ENCODE measurements at places on chromosomes 5 and 9. TPM values are rescaled to one million over a fixed set of nuclear protein-coding genes. Genes with fewer than 3 reads are reported as not detected.

- DNase-seq, result peak; percentile 72
These were observed 10.4 kb downstream of the AMACR start for GRCh38 chr5:33997331-33997983.

DNA sequence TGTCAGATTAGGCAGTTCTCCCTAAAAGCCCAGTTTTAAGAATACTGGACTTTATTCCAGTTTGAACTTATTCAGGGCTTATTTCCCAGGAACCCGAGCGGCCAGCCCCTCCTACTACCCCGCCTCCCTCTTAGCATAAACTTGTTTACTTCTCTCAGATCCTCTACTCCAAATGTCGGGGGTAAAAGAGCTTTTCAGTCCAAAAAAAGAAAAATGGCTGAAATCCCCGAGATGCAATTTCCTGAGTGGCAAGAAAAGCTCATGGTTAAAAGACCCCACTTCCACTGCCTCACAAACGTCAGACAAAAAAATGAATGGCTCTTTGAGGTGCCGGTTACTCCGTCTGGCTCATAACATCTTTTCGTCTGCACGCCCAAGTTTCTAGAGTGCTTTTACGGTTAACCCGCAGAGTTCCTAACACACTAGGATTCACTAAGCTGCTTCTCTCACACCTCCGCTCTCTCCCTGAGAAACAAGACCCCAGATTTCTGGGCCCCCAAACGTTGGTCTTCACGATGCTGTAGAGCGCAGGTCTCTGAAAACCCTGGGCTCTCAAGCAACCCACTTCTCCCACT is 402 bp downstream of the BRD8 start:
- no peak for DNase-seq

GRCh38 chr5:59685191-59685530 is 208.4 kb downstream of the PDE4D start:
- peak; percentile 52 for DNase-seq

ARHGEF28 gene
- 8.1 TPM for total RNA-seq

CDH9 gene
- not detected for total RNA-seq

DNA sequence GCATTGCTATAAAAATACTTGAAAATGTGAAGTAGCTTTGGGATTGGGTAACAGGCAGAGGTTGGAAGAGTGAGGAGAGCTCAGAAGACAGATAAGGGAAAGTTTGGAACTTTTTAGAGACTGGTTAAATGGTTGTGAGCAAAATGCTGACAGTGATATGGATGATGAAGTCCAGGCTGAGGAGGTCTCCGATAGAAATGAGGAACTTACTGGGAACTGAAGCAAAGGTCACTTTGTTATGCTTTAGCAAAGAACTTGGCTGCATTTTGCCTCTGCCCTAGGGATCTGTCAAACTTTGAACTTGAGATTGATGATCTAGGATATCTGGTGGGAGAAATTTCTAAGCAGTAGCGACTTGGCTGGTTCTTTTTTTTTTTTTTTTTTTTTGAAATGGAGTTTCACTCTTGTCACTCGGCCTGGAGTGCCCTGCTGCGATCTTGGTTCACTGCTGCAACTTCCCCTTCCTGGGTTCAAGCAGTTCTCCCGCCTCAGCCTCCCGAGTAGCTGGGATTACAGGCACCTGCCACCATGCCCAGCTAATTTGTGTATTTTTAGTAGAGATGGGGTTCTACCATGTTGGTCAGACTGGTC is 998.9 kb downstream of the TLE1 start:
- no peak for DNase-seq

SPATA31A6 gene
- not detected for total RNA-seq

LRRC70 gene
- 0.64 TPM for total RNA-seq

DNA sequence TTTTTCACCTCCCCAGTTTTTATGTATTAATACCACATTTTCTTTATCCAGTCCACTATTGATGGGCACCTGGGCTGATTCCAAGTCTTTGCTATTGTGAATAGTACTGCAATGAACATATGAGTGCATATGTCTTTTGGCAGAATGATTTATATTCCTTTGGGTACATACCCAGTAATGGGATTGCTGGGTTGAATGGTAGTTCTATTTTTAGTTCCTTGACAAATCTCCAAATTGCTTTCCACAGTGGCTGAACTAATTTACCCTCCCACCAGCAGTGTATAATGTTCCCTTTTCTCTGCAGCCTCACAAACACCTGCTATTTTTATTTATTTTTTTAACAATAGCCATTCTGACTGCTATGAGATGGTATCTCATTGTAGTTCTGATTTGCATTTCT is 340.2 kb downstream of the ADAMTS6 start:
- DNase-seq, result peak; percentile 41

- DNase-seq, result no peak
These were observed 166.6 kb downstream of the SMARCA2 start for GRCh38 chr9:2181792-2182191.

AK8 gene
- total RNA-seq, result 0.84 TPM

CCL27 gene
- total RNA-seq, result not detected

DND1 gene
- total RNA-seq, result 1.4 TPM

CRHBP gene
- total RNA-seq, result 4.7 TPM

DNA sequence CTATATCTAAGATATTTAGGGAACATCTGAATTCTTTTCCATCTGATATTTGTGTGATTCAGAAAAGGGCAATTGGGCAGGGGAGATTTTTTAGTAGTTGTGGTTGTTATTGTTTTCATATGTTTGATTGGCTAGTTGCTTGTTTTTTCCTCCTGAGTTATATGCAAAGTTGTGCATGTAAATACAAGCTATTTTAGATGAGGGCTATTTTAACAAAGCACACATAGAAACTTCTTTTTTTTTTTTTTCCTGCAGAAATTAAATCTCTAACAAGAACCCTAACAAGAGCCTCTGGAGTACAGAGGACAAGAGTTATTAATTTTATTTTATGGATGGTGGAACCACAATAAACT is 559.1 kb downstream of the CETN3 start:
- DNase-seq, result no peak

- DNase-seq, result no peak
These were observed 76.8 kb upstream of the DAPK1 start for GRCh38 chr9:87420884-87421283.

COL23A1 gene
- 0.16 TPM for total RNA-seq

DMRT3 gene
- total RNA-seq, result not detected

DNA sequence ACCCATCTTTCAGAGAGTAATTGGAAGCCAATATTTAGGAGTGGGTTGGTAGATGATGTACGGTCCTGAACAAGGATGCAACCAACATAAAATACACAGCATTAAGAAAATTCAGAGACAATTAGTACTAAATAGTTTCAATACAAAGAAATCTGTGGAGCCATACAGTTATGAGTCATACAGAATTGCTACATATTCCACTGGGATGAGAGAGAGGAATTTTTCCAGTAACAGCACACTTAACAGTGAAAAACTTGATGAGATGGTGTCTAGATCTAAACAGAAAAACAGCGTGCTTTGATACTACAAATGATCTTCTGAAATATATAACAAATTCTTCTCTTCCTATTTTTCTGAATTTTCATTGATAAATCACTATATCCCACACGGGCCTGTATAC is 1999.3 kb upstream of the CDH9 start:
- DNase-seq, result no peak

ERCC6L2 gene
- 32.5 TPM for total RNA-seq

SOWAHA gene
- total RNA-seq, result 0.10 TPM

- DNase-seq, result no peak
These were observed 206.4 kb downstream of the PTTG1 start for GRCh38 chr5:160627921-160628618.

DNA sequence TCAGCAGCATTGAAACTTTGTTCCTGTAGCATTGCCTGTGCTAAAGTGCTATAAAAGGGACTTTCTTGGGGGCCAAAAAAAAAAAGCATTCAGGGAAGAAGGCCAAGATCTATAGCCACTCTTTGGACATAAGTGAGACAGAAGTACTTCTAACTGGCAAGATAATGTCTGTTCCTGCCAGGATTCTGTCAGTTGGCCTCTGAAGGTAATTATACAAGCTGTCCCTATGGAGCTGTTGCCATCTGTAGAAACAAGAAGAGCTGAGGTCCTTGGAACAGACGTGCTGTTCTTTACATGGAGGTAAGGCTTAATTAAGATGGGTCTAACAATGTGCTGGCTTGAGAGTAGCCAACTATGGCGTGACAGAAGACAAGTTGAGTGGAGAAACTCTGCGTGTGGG is 9.7 kb downstream of the KIF20A start:
- no peak for DNase-seq

DOCK2 gene
- total RNA-seq, result 0.66 TPM

DNA sequence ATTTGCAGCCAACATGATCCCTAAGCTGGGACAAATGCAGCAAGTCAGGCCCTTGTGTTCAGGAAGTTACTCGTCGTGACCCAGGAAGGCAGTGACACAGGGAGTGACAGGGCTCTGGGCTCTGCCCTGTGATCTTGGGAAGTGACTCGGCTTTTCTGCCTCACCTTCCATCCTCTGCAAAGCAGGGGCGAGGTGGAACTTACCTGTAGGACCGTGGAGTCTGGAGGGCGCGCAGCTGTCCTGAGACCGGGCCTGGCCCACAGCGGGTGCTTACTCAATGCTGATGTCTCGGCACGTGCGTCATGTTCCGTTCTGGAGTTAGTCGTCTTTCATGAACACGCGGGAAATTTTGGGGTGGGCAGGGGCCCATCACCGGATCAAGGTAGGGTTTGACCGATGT is 22.8 kb upstream of the LPCAT1 start:
- no peak for DNase-seq

PCDHB2 gene
- total RNA-seq, result 44.3 TPM

DNA sequence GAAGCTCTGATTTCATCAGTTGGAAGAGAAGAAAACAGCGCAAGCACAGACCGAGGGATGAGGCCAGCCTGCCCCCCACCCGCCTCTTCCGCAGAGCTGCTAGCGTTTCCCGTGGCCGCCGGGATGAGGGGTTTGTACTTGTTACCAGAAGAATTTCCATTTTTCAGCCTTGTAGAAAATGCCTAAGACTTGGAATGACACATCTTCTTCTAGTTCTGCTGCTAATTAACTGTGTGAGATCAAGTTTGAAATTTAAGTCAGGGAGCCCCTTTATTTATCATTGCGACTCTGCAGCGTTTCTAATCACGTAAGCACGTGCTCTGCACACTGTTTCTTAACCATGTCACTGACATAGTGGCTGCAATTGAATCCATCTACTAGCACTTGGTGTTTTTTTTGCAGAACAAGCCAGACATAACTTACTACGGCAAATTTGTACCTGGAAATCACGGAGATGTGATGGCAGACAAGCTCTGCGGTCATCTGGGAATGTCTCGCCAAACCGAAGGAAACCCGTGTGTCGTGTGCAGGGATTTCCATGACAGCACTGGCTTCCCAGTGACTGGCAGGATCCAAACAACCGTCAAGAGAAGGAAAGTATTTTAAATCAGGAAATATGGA is 41.8 kb upstream of the ROR2 start:
- no peak for DNase-seq

- DNase-seq, result no peak
These were observed 15.4 kb upstream of the CCIN start for GRCh38 chr9:36153746-36154145.

- DNase-seq, result no peak
These were observed 550.7 kb upstream of the TLE4 start for GRCh38 chr9:79021084-79021483.

DNAJC18 gene
- total RNA-seq, result 18.8 TPM

- peak; percentile 12 for DNase-seq
These were observed 4.4 kb upstream of the EBF1 start for GRCh38 chr5:159104051-159104651.

PCDHB6 gene
- total RNA-seq, result 0.70 TPM

ZBED3 gene
- 6.0 TPM for total RNA-seq

IL9 gene
- not detected for total RNA-seq

- no peak for DNase-seq
These were observed 6.7 kb upstream of the CAST start for GRCh38 chr5:96655506-96655905.

DNA sequence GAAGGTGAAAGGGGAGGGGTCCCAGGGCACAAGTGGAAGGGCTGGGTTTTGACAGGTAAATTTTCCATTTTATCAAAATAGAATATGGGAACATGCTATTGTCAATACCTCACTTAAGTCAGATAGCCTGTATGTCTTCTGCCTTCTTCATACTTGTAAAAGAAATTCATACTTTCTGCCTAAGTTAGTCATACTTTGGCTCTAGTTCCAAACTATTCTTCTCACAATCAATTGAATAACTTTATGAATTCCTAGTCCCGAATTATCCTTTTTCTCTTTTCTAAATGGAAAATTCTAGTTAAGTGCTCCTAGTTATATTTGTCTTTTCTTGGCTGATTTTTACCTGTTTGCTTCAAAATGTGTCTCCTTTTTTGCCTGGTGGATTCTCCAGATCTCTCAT is 271.4 kb downstream of the CSNK1G3 start:
- DNase-seq, result no peak

- DNase-seq, result no peak
These were observed 7.7 kb downstream of the NOXA1 start for GRCh38 chr9:137430723-137431415.
